ENCODE measurements at places on chromosomes 12 and 14.

DNA sequence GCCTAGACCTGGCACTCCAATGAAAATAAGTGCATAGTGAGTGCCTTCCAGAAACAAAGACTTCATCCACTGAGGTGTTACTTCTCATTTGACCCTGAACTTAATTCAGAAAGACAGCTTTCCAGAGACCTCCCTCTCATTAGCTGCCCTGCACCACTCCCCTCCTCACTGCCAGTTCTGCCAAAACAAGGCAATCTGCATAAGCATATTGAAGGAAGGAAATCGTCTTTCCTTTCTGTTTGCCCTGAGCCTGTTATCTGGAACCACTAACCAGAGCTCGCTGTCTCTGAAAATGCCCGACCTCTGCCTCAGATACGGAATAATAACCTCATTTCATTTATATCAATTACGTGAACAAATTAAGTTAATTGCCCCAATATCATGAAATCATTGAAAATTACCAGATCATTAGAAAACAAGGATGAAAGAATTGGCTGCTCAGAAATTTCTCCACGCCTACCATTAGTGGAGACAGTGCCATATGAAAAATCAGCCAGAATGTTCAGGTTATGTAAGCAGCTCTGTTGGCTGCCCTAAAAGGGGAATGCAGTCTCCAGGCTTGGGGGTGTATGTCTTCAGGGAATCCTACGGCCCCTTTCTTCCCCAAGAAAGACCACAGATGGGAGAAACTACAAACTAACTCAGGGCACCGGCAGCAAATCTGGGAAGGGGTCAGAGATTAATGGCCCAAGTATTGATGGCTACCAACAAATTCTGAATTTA is 149.9 kb upstream of the FKBP4 start:
- DNase-seq, result no peak

GRCh38 chr12:69027411-69027881 is 94.5 kb upstream of the CPM start:
- no peak for DNase-seq

- DNase-seq, result no peak
Observed at GRCh38 chr14:65449647-65450046, 37.1 kb downstream of the FUT8 start.

GRCh38 chr12:132115500-132115899 is 28.6 kb downstream of the DDX51 start:
- no peak for DNase-seq

DNA sequence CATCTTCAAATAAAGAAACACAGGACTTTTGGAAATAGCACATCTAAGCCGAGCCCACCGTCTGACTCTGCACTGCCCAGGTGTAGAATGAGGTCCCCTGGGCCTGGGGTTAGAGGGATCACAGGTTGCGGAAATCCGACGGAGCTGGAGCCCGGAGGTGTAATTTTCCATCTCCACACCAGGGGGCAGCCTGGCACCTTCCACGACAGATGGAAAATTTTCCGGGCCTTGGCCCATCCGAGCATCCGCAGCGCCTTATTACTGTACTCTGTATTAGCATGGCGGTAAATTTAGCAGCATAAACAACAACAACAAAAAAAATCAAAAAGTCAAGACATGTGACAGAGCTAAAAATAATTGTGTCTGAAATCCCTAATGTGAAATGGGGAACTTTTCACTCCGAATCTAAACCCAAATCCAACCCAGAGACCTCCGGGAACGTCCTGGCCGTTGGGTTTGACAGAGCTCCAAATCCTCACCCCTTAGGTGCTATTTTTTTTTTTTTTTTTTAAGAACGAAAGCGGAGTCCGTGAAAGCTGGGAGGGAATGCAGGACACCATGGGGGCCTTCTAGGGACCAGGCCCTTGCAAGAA is 93.9 kb downstream of the KSR2 start:
- peak; percentile 78 for DNase-seq

- no peak for DNase-seq
Observed at GRCh38 chr14:77316872-77317301, 3.8 kb downstream of the POMT2 start.

GRCh38 chr14:74838166-74838565 is 37.8 kb downstream of the PROX2 start:
- peak; percentile 25 for DNase-seq

DNA sequence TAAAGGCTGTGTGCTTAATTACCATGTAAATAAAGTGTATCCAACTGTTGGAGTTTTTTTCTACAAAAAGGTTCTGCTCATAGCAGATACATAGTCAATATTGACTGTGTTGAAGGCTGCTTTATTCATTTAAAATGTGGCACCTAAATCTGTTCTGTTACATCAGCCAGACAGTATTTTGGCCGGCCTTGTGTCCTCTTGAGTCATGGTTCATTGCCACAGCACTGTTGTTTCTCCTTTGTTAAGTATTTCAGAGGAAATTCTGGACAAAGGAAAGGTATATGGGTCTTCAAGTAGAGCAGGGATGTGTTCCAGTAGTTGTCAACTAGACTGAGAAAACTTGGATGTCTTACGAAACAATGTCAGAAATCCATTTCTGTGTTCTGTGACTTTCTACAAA is 95.5 kb downstream of the SLC38A6 start:
- no peak for DNase-seq

DNA sequence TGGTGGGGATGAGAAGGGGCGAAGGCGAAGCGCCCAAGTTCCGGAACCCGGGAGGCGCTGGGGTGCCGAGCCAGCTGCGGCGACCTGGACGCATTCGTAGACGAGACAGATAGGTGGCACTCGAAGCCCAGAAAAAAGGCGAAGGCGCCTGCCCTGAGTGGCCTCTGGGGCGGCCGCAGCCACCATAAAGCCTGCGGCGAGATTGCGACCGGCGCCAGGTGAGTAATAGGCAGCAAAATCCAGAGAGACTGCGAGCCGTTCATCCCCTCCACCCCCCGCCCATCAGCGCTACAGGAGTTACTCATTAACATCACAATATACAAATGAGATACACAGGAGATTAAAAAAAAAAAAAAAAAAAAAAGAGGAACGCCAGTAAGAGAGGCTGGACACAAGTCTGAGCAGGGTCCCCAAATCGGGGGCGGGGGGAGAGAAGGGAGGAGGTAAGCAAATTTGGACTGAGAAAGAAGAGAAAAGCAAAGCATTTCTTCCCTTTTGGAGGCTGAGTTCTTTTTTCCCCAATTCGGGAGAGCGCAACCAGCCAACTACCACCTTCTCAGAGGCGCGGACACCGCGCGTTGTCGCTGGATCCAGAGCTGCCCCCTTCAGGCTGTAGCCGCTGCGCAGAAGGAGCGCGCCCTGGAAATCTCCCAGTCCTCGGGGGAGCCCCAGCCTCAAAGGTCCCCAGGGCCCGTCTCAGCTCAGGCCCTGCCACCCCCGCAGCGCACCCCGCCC is 15.7 kb downstream of the TBX3 start:
- DNase-seq, result peak; percentile 62

DNA sequence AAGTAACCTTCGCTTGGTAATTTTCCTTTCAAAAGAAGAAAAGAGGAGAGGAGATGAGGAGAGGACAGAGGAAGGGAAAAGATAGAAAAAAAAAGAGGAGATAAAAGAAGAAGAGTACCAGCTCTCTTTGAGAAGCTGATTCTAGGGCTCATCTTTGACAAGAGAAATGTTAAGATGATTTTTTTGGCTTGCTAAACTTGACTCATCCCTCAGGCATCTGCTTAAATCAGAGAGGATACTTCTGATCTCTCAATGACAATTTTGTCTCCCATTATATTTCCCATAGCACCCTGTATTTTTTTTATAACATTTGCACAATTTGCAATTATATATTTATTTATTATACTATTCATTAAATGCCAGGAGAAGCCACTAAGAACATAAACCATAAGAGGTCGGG is 17.1 kb downstream of the SYT1 start:
- DNase-seq, result no peak

DNA sequence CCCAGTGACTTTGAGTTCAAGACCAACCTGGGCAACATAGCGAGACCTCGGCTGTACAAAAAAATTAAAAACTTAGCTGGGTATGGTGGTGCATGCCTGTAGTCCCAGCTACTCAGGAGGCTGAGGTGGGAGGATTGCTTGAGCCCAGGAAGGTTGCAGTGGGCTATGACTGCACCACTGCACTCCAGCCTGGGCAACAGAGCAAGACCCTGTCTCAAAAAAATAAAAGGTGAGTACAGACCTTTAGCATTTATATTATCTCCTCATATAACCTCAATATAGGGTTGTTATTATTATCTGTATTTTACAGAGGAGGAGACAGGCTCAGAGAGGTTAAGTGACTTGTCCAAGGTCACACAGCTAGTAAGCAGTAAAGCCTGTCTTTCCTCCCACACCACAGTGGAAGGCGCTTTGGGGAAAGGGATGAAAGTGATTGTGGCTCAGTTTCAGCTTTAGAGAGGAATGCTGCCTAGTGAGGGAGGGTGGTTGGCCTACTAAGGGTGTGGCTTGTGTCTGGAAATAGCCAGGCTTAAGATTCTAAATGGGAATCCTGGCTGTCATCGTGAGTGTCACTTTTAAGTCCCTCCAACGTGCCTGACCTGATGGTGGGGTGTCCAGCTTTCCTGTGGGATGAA is 7.2 kb downstream of the TPCN1 start:
- no peak for DNase-seq

DNA sequence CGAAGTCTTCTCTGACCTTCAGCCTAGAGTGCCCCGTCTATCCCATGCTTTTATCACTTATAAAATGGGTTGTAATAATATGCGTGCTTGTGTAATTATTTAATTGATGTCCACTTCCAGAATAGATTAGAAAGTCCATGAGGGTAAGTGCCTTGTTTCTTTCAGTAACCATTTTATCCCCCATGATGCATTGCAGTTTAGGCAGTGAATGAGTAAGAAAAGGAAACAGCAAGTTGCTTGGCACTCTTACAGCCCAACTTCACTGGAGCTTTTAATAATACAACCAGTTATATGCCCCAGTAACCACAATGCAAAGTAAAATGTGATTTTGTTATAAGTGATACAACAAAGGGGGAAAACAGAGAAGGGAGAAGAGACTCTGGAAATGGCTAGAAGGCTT is 287.3 kb downstream of the MED13L start:
- no peak for DNase-seq

DNA sequence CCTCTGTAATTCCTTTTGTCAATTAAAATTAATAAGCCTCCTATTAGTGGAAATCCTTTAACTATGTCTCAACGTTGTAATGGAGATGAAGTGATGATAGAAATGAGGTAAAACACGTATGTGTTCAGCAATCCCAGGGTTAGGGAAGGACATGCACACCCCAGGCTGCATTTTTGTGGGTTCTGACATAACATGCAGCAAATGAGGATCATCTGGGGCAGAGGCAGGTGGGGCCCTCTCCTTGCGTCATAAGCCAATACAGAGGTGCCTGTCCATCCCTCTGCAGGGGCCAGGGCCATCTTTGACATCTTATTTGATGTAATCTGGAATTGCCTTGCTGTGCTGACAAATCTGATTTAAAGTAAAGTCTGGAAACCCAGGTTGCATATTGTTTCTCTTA is 73.2 kb downstream of the MYRFL start:
- no peak for DNase-seq

- no peak for DNase-seq
Observed at GRCh38 chr14:22482782-22483553, 106.1 kb downstream of the DAD1 start.

DNA sequence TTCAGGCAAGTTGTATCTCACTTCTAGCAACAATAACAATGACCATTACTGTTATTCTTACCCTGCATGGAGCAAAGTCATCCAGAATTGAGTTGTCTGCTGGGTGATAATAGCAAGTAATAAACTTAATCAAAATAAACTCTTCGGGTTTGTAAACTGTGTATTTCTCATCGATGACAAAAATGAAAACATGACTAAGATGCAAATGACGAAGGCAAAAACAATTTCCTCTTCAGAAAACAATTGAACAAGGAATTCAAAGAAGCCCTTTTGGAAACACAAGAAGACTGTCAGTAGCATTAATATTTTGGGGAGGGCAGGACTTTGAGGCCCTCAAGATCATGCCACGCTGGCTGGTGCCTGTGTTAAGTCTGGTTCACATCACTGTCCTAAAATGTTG is 232.0 kb downstream of the BTG1 start:
- no peak for DNase-seq

DNA sequence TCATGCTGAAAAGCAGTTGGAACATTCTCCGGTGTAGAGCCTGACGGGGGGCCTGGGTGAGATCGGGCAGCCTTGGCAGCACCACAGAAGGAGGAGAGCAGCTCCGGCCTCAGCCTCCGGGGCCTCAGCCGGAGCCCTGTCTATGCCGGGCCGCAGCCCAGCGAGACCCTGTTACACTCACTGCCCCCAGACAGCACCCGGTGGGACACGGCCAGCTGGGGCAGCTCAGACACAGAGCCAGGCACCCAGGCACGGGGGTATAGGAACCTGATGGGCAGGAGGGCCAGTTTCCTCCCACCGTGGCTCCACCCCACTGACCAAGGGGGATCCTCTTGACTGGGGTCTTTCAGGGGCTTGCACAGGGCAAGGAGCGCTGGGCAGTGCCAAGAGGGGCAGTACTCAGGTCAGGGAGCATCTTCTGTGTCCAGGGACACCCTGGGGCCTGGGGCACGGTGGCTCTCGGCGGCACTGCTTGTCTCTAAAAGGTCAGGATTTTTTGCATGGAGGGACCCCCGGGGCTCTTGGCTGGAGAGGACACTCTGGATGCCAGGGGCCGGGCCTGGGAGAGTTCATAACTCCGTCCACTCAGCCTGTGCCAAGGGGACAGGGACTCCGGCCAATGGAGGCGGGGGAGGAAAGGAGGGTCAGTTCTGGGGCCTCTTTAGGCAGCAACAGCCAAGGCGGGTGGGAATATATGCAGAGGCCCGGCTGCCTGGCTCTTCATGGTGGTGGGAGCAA is 9.4 kb downstream of the INF2 start:
- no peak for DNase-seq

DNA sequence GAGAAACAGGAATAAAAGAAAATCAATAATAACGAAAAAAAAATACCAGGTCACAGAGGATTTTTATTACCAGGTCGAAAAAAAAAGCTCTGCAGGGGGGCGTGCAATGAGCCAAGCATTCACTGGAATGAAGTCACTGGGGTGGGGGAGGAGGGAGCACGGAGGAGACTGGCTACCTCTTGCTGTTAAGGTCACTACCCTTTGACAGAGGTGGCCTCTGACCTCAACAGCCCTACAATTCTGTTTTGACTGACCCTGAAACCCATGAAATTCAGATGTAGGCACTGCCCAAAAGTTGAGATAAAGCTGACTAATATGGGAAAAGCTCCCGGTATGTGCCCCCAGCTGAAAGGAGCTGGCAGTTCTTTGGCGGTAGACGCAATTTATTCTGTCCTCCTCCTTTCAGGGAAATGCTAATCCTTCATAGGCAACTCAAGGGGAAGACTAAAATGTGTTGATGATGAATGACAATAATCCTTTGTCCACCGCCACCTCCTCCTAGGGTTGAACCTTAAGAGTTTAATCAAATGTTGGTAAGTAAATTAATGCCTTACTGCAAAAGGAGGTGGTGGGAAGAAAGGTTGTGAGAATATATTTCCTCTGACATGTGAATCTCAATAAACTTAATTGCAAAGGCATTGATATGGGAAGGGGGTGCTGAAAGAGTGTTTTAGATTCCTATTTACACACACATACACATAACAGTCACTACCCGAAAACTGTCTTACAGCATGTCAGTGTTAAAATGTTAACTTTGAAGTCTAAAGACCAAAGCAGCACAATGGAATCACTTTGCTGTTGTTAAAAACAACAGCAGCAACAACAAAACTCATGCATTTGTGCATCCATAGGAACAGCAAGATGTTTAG is 6.3 kb upstream of the RIC8B start:
- DNase-seq, result no peak

- no peak for DNase-seq
Observed at GRCh38 chr14:91878274-91878673, 10.9 kb upstream of the TC2N start.

Measured in activated CD4-positive, alpha-beta T cell treated with anti-CD3 and anti-CD28 coated beads, Interleukin-2, Interleukin-6, amounts not matched to agents 100 ng/mL and 50 ng/mL, durations not matched to agents 16 hours and 8 hours (primary cell).